Activated T-cell treated with anti-CD3 and anti-CD28 coated beads, Interleukin-2, amount 50 U/mL, for 4 hours (primary cell): ENCODE measurements at places on chromosomes 5 and 9. TPM values are rescaled to one million over a fixed set of nuclear protein-coding genes. Genes with fewer than 3 reads are reported as not detected.

Gene INSYN2B
- not detected for total RNA-seq

Gene MZB1
- total RNA-seq: 2.5 TPM

GRCh38 chr5:65244031-65244430, 237.7 kb downstream of the ADAMTS6 start:
- DNase-seq: no peak

GRCh38 chr9:88013035-88013434, 38.7 kb upstream of the CDK20 start:
- no peak for DNase-seq
